MCF 10A (cell line): ENCODE measurements at places on chromosomes 2 and 18.

DNA sequence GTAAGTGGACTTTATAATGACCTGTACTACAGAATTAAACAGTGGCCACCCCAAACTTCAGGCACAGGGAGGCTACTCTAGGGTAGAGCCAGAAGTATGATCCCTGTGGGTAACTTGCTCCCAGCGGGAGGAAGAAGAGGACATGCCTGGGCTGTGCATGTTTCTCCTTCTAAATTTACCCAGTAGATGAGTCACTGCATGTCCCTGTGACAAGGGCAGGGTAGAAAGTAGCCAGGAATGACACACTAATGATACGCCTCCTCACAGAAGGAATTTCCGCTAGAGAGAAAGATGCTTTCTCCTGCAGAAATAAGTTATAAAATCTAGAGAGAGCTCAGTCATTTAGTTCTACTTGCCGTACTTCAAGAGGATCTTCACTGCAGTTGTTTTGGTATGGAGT, 7.5 kb downstream of the ACYP2 start:
- DNase-seq, result peak; percentile 76

- no peak for DNase-seq
These were observed 59.9 kb downstream of the PDK1 start for GRCh38 chr2:172615727-172616261.

GRCh38 chr2:46315103-46315890, 18.1 kb downstream of the EPAS1 start:
- peak; percentile 100 for DNase-seq

DNA sequence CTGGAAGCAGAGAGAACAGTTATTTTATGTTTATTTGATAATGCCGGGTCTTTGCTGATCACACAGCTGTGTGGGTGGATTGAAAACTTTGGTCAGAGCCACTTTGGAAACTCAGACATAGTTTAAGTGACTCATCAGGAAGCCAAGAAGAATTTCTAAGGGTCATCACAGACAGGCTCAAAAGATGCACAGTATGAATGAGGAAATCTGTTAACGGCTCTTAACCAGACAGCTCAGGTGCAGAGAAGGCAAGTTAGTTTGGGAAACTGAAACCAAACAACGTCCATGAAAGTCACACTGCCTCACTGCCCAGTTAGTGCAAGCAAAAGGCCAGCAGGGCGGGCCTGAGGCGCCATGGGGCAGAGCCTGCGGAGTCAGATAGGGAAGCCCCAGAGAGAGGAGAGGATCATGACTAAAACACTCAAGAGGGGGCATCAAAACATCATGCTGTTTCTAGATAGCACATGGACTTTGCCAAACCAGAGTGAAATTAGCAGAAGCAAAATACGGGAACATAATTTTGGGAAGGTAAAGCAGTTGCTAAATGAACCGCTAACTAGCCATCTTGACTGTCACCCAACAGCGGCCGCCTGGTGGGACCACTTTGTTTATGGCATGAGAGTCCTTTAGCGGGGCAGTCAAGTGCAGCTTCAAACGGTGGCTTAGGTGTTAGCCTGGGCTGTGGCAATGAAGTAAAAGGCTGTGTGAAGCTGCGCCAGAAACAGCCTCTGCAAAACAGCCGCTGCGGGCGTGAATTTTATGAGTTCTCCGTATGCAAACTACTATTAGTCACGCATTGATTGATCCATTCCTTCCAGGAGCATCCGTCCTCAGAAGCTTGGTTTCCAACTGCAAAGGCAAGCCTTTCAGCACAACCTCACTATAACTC, 101.2 kb downstream of the KCTD18 start:
- peak; percentile 56 for DNase-seq

GRCh38 chr2:225052703-225053102, 10.4 kb upstream of the DOCK10 start:
- no peak for DNase-seq

GRCh38 chr2:62489162-62489561, 16.8 kb downstream of the TMEM17 start:
- DNase-seq, result no peak

GRCh38 chr2:46458763-46459500, 20.4 kb upstream of the TMEM247 start:
- DNase-seq, result no peak

GRCh38 chr2:22996911-22997310, 388.1 kb upstream of the KLHL29 start:
- DNase-seq, result no peak

- DNase-seq, result no peak
These were observed 132.3 kb upstream of the DLX2 start for GRCh38 chr2:172234716-172235691.

DNA sequence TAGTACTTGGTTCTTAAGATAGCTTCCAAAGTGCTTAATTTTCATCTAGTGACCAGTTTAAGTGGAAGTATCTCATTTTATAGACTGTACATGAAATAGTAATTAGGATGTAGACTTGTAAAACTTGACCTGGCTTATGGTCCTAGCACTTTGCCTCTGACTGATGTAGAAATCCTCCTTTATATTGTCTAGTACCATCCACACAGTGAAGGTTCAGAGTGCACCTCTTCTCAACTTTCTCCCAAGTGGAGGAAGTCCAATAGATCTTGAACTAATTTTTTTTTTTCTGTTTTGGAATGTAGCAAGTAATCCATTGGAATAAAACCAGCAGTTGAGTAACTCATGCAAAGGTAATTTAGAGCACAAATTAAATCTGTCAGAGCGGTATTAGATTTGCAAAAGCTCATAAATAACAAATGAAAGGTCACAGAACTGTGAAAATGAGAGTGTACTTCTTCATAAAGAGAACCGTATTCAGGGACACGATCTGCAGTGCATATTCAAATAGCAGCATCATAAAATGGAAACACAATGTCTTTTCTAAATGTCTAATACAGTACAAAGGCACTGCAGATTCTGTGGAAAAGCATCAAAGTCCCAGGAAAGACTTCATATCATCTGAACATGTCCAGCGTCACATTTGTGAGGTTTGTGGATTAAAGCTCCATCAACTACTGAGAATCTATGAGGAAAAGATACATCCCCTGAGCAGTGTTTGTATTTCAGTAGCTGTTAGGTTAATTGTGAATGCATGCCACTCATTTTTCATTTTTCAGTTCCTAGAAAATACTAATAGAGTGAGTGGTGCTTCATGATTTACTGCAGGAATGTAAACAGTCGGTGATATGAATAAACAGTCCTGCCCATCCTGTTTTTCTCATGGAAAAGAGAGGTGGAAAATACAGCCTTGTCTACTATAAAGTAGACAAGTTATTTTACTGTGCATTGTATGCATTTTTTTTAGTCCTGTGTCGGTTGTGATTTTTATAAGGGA, 100.7 kb downstream of the LYPD6 start:
- DNase-seq, result no peak

DNA sequence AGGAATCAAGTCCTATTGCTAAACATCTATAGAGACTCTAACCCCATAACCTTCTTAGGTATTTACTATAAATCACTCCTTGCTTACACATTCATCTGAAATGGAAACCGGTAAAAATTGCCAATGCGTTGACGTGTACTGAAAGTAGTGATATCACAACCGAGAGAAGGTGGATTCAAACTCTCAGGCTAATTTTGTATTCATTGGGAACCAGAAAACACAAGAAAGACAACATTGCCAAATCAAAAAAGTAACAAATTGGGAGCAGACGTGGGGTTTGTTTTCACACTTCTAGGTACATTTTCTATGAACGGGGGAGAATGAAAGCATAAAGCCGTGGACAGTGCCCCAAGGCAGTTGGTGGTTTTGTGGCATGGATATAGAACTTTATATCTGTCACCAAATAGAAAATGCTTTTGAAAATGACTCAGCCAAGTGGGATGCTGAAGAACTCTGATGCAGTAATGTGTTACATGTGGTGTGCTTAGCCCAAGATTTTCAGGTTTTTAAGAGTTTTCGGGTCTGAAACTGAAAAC, 155.1 kb upstream of the RASGRP3 start:
- peak; percentile 13 for DNase-seq

DNA sequence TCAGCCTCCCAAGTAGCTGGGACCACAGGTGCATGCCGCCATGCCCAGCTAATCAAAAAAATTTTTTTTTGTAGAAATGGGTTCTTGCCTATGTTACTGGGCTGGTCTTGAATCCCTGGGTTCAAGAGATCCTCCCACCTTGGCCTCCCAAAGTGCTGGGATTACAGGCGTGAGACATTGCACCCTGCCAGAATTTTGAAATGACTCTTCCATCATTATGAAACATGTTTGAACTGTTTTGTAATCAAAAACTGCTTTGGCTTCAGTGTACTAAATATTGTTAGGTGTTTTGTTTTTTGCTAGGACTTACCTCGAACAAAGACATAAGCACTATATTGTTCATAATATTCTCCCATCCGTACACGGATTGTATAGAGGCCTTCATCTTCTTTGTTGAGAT, 55.8 kb downstream of the MYOM1 start:
- DNase-seq, result no peak

DNA sequence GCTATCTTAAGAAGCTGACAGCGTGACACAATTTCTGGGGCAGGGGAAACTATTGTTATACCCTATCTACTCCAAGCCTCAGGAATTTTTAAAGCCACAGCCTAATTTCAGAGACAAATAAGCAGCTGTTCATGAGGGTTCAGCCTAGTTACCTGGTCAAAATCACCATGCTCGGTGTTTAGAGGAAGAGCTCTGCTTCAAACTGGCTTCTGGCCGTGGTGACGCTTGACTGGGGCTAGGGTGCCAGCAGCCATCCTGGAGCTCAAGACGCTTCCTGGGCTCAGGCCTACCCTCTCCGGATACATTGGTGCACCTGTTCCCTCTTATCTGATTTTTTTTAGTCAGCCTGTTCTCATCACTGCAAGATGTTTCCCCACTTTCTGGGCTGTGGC, 41.7 kb downstream of the FRZB start:
- no peak for DNase-seq
